ENCODE measurements at places on chromosomes 6 and 20.

DNA sequence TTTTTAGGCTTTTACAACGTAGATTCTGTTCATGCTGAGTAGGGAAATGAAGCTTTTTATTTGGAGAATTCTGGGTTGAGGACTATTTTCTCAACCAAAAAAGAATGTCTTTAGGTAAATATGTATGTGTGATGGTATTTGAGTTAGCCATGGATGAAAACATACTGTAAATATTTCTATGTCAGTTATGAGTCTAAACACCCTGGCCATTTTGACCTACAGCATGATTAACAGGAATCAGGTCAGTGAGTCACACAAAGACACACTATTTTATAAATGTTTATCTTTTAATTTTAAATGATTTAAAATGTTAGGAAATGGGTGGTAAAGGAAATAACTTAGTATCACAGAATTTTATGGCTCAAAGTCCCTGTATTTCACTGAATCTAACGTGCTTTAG is 851.7 kb upstream of the MAP3K7 start:
- no peak for DNase-seq

GRCh38 chr20:52422574-52423336 is 231.2 kb upstream of the ZFP64 start:
- DNase-seq = no peak

- peak; percentile 35 for DNase-seq
These were observed 8.5 kb downstream of the TRIM15 start for GRCh38 chr6:30171677-30172471.

GRCh38 chr6:157059781-157060180 is 263.5 kb downstream of the TMEM242 start:
- DNase-seq = no peak

DNA sequence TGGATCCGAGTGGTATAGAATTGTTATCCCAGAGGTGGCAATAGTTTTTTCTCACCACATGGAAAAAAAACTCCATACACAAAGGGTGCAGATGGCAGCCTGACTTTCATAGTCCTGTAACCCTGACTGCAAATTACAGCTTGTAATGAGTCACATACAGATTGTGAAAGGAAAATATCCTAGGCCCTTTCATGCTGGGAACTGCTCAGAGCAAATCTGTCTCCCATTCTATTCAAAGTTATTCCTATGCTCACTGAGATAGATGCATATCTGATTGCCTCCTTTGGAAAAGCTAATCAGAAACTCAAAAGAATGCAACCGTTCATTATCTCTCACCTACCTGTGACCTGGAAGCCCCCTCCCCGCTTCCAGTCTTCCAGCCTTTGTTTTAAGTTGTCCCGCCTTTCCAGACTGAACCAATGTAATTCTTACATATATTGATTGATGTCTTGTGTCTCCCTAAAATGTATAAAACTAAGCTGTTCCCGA is 108.7 kb upstream of the MAP3K4 start:
- peak; percentile 43 for DNase-seq

DNA sequence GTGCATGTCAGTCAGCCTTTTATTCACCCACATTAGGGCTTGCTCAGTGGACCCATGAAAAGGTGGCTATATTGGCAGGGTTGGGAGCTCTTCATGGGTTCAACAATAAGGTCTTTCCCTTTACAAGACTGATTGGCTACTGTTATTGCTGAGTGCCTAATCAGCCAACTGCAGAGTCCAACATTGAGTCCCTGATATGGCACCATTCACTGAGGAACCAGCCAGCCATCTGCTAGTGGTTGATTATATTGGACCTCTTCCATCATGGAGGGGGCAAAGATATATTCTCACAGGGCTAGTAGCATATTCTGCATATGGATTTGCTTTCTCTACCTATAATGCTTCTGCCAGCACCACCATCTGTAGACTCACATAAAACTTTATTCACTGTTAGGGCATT is 69.9 kb downstream of the CDKAL1 start:
- no peak for DNase-seq

DNA sequence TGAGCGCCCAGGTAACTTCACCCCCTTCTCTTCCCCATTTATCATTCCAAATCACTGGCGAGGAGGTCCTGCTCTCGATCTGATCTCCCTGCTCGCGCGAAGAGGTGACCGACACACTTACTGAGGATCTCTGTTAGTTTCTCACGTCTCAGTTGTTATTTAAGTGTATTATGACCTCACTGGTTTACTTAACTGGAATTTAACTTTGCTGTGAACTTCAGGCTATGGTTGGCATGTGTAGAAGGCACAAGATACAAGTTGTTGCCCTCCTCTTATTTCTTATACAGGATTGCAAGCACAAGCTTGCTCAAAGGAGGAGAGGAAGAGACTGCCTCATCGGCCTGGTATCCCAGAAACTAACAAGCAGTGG is 1.2 kb downstream of the RNF217 start:
- DNase-seq = peak; percentile 26

- peak; percentile 27 for DNase-seq
These were observed 628.8 kb upstream of the MAN1A1 start for GRCh38 chr6:119978274-119978889.

GRCh38 chr6:122491919-122492555 is 20.4 kb upstream of the SERINC1 start:
- peak; percentile 83 for DNase-seq

GRCh38 chr6:158758941-158759479 is 60.2 kb downstream of the EZR start:
- no peak for DNase-seq

DNA sequence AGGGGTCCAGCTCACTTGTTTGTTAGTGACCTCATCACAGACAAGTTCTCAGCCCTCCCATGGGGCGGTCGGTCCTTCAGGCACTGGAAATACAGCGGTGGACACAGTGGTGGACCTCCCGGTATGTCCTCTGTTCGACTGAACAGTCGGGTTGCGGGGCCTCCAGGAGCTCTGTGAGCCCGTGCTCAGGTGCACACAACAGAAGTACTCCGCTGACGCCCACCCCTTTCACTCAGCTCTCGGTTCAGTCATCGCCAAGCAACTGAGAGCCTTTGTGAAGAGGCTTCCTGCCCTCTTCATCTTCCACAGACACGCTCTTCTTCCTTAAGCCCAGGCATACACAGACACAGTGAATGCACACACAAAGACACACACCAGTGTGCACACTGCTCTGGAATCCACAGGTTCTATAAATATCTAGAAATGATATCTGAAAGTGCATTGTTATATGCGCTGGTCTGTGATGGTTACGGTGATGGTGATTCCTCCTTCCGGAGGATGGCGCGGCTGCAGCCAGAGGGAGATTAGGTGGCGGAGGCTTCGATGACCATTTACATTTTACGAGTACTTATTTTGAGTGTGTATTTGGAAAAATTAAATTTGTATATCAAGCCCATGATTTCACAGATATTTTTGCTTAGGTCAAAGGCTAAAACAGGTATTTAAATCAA is 46.8 kb upstream of the BHLHE23 start:
- DNase-seq = no peak

DNA sequence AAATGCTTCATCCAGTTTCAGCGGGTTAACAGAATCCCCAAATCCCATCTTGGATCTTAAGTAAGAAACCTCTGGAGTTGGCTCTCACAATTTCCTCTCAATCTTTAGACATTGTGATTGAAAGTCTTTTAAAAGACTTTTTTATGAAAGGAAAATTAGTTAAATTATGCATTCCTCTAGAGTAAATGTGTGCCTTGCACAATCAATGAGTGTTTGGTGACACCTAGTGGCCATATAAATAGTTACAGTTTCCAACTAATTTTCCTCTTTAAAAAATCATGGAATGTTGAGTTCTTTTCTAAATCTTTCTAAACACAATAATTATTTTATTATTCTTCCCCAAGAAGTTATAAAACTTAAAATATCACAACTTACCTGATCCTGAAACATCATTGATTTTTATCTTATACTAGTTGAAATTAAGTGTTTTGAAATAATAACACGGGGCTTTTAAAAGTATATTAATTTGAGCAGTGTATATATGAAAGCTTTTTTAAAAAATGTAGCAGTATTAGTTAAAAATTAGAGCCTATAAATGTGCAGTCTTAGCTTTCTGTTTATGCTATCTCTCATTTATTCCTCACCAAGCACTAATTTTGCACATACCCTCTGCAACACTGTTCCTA is 66.4 kb downstream of the PKHD1 start:
- peak; percentile 22 for DNase-seq

GRCh38 chr6:107386904-107387303 is 72.5 kb downstream of the PDSS2 start:
- no peak for DNase-seq

- DNase-seq = no peak
These were observed 898 bp downstream of the LAMA4 start for GRCh38 chr6:112253498-112253840.

DNA sequence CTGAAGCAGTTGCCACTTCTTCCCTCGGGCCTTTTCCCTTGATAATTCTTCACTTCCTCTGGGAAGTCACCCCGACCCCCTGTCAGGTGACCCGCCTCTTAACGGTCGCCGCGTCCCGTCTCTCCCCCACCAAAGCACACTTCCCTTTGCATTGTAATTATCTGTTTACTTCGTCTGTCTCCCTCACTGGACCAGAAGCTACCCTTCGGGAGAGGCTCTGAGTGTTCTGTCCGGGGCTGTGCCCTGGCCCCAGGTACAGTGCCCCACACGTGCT is 771 bp upstream of the SNAI1 start:
- no peak for DNase-seq

Data from AG20443 (cell line).